ENCODE measurements at places on chromosomes 16 and 17.

DNA sequence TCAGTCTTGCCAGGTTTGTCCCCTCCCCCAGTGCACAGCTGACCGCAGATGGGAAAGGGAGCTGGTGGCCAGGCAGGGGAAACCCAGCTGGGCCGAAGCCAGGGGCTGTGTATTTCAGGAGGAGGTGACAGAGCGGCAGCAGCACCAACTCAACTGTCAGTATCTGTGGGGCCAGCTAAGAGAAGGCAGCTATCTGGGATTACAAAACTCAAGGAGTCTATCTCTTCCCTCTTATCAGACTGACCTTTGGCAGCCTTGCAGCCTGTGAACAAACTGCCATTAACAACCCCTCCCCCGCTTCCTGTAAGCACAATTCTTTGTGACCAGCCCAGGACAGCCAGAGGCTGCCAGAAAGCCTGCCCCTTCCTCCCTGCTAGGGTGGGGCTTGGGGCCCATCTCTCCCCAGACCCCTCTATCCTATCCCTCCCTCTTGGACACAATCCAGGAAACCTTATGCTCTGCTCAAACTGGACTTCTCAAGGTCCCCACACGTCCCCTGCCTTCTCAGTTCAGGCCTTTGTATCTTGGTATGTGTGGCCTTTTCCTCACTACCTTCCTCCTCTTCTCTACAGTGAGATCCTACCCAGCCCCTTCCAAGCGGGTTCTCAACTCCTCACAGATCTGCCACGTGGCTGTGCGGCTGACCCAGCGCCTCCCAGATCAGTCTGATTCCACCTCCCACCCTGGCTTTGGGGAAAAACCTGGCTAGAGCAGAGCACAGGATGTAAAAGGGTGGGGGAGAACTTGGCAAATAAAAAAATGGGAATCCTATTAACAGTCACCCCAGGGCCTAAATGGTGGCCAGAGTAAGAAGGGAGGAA lies 10.5 kb downstream of the ST3GAL2 start:
- peak; percentile 96 for DNase-seq

- no peak for DNase-seq
Observed at GRCh38 chr17:50146927-50147665, 3.4 kb downstream of the PPP1R9B start.

DNA sequence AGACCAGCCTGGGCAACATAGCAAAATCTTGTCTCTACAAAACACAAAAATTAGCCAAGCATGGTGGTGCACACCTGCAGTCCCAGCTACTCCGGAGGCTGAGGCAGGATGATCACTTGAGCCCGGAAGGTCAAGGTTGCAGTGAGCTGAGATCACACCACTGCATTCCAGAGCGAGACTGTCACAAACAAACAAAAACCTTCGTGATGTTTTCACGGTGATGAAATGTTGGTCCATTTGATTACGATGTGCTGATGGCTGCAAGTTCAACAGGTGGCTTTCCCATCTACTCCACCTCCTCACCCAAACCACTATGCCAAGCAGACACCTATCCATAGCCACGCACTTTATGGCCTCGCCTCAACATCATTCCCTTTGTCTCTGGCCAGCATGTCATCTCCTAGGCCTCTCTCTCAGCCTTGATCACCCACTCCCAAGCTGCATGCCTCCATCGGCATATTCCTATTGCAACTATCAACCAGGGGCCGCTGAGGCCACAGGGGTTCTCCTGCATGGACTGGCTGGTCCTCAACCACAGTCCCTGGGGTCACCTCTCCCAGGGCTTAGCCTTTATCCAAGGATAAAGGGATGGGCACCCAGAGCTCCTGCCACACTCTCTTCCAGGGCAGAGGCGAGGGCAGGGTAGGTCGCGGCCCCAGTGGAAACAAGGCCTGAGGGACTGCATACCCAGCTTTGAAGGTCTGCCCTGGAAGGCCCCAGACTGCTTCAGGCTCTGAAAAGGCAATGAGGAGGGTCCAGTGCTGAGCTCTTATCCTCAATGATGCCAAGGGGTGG lies 17.1 kb upstream of the ALOX15B start:
- no peak for DNase-seq

GRCh38 chr17:10737168-10737622 lies 7.4 kb upstream of the TMEM220 start:
- DNase-seq: peak; percentile 32

DNA sequence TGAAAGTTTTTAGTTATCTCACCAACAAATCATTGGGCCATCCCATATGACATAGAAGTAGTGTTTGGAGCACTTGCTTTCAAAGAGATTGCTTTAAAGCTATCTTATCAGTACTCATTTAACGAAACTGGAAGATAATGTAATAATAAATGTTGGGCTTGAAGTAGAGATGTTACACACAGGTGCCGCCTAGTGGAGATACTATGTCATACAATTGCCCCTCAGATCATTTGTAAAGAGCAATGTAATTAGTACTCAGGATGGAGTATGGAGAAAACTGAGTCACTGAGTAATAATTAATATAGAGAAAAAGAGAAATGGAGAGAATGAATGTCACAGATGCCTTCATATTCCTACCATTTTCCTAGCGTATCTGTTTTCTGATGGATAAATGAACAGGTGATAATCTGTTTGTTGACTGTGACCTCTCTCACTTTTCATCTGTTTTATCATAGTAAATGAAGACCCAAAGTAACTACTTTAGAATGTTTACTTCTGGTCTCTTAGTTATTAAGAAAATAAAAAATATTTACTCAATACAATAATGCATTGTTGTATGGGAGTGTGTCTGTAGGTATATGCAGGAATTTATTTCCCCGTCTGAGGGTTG lies 80.4 kb downstream of the EFCAB5 start:
- peak; percentile 74 for DNase-seq

DNA sequence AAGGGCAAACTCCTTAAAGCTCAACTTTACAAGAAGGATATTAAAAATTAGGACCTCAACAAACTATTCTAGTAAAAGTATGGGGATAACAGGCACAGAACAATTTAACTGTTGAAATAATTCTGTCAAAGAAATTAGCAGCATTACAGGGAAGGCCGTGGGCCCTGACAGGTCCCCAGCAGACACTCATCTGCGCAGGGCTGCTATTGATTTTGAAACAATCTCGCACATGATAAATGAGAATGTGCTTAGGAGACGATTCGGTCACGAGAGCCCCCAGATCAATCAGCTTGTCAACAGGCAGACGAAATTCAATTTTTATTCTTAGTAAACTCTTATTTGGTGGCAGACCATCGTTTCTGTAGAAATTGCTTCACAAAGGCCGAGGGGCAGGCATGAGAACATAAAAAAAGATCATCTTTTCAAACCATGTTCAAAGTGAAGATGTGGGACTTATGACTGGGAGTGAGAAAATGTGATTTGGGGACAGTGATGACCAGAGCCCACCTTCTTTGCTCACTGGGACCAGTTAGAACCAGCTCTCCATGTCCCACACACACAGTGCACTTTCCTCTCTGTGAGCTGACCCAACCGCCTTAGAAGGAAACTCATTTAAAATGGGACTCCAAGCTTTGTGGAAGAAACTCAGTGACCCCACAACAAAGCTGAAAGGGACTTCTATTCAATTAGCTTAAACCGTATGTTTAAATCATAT lies 654.5 kb downstream of the TOX3 start:
- DNase-seq: no peak

- no peak for DNase-seq
Observed at GRCh38 chr17:16873174-16874035, 98.5 kb downstream of the TNFRSF13B start.

DNA sequence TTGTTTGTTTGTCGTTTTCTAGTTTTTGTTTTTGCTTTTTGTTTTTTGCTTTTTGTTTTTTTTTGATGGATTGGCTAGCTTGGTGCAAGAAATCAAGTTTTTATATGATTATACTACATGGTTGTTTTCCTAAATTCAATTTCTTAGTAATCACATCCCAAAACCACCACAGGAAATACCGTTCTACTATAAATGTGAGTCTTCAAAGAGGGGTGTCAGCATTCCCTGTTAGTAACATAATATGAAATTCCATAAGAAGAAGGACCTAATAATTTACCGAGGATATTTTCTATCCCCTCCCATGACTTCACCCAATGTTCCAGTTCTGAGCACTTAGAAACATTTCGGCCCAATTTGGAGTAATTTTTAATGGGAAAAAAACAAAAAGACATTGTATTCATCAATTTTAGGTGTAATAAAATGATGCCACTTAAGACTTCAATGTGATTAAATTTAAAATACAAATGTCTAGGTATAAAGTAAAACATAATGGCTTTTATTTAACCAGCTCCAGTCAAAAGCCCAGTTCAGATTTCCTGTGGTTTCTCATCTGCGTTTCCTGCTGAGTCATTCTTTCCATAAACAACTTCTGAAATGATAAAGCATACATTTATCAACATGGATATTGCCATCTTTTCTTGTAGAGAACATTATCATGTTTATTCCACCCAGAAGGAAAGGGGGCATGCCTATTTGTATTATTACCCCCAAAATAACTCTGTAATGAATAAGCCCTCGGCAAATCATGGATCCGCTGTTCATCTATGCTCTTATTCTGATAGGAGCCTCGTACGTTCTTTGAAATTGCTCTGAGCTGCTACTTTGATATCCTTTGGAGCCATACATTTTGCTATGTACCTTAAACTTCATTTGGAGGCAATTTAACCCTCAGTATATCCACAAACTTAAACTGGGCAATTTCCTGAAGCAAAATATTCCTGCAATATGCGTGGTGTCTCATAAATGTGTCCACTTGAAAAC lies 28.1 kb downstream of the HSBP1 start:
- DNase-seq: peak; percentile 52

DNA sequence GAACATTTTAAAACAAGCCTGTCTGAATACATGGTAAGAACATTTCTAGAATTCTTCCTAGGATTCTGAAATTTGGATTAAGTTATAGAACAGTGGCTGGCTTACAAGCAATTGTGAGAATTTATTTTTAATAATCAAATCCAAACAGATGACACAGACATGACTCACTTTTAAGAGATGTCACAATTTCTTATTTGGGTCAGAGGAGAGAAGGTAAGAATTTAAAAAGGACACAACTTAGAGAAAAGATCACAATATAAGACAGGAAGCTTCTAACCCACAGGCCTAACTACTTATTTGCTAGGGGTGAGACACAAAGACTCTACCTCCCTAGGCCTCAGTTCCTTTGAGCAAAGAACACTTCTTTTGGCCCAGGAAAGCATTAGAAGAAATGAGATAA lies 32.7 kb downstream of the ZZEF1 start:
- no peak for DNase-seq

DNA sequence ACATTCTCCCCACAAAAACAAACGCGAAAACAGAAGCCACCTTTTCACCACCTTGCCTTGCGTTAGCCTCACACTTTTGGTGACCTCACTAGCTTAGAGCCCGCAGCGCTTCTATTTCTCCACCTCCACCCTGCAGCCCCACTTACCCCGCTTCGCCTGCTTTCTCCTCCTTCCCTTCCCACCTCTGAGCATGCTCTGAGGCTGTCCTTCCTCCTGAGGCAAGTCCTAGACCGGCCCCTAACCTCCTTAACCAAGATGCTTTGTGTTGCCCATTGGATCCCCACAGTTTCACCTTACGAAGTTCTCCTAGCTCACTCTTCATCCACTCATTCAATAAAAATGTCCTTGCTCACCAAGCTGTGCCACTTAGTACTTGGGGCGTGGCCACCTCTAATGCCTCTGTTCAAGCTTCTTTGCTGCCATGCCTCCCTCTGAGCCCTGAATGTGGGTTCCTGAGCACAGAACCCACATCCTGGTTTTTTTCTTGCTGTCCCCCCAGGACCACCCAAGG lies 1.3 kb downstream of the GNGT2 start:
- no peak for DNase-seq

DNA sequence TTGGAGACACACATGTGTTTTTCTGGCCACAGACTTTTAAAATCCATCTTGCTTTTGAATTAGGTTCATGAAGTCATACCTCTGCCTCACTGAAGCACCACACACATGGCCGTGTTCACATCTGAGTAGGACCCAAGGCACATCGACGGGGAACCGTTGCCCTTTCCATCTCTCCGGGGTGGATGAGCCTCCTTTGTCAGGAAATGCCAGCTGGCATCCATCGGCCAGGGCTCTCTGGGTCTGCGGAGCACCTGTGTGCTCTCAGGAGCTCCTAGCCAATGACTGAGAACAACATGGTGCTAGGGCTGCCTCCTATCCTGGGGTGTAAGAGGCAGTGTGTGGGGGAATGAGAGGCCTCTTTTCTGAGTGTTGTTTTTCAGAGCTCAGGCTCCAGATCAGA lies 24.5 kb upstream of the NKD1 start:
- DNase-seq: no peak

Measured in Kasumi-1 (cell line).